T follicular helper cell (primary cell): ENCODE measurements at places on chromosomes 11 and 22.

- DNase-seq = no peak
These were observed 15.9 kb downstream of the PRSS23 start for GRCh38 chr11:86816251-86816726.

GRCh38 chr22:19957445-19957844 lies 15.8 kb upstream of the TXNRD2 start:
- DNase-seq = no peak

GRCh38 chr11:7579361-7579791 lies 65.6 kb downstream of the PPFIBP2 start:
- no peak for DNase-seq

GRCh38 chr11:119115484-119116234 lies 5.7 kb upstream of the HINFP start:
- no peak for DNase-seq

- no peak for DNase-seq
These were observed 28.8 kb upstream of the SHANK2 start for GRCh38 chr11:71281204-71281603.

DNA sequence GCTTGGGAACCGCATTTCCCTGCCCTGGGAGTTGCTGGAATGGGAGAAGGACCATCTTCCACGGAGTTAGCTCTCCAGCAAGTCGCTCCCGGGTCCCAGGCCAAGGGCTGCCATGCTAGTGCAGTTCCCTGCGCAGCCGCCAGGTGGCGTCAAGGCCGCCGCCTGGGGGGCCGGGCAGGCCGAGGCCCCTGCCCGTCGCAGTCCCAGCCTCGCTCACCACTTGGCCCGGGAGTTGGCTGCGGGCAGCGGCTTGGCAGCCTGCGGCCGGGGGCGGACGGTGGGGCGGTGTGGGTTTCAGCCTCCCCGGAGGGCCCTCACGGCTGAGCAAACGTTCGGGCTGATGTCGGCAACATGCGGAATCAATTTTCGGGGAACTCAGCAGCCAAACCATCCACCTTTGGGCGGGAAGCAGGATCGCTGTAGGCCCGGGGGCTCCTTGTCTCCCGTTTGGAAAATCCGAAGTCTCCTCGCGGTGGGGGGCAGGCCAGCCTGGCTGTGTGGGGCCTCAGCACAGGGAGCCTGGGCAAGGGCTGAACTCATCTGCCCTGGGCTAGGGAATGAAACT lies 415.1 kb downstream of the SOX6 start:
- DNase-seq = no peak

DNA sequence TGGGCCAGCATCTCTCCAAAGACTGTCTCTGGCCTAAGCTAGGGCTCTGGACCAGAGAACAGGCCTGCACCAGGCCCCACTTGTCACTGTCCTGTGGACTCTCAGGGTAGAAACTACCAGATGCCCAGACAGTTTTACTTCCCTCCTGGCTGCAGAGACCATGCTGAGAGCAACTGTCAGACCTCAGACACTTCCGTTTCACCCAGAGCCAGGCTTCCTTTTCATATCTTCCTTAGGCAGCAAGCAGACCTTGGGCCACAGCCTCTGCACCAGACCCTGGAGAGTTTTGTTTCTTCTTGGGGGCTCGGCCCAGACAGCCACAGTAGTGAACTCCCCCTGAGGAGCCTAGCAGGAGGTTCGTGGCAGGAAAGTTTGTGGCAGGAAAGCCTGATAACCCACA lies 12.1 kb upstream of the FCHSD2 start:
- DNase-seq = no peak

- no peak for DNase-seq
These were observed 3.8 kb upstream of the MMP7 start for GRCh38 chr11:102534261-102534872.

DNA sequence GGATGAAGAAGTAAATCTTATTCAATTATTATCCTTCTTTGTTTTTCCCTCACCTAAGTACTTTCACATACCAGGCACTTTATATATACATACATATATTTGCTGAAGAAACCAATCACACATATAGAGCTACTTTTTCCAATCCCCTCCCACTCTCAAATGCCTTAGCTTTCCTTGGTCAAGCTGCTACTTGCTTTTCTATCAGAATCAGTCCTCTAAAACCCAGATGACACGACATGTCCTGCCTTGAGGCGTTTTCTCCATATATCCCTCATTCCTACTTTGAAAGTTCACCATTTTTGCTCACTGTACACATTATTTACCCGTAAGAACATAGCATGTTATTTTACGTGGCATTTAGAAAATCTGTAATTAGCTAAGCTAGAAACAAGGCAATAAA lies 5.4 kb downstream of the RAB38 start:
- DNase-seq = no peak
